ENCODE measurements at places on chromosomes 4 and X.

DNA sequence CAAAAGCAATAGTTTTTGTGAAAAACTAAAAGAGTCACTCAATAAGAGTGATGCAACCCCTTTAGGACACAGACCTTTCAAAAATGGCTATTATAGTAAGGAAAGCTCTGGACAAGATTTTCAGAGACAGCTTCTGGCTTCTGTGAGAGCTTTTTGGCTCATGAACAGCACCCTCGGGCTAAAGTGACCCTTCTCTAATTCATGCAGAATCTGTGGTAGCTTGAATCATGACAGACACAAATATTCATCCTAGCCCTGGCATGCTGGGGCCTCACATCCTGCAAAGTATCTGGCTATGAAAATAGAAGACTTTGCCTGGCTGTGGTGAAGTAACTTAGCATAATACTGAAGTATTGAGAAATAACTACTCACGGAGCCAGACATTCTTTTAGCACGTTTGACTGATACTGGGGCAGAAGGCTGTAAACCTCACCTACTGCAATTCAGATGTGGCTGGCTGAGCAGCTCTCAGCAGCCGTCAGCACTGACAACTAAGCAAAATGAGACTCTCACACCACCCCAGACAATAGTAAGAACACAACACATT is 327.3 kb downstream of the MAPK10 start:
- no peak for DNase-seq

GRCh38 chr4:184197536-184198082 is 20.1 kb downstream of the ENPP6 start:
- DNase-seq: no peak

GRCh38 chrX:41085512-41085877 is 250 bp downstream of the USP9X start:
- peak; percentile 70 for DNase-seq

DNA sequence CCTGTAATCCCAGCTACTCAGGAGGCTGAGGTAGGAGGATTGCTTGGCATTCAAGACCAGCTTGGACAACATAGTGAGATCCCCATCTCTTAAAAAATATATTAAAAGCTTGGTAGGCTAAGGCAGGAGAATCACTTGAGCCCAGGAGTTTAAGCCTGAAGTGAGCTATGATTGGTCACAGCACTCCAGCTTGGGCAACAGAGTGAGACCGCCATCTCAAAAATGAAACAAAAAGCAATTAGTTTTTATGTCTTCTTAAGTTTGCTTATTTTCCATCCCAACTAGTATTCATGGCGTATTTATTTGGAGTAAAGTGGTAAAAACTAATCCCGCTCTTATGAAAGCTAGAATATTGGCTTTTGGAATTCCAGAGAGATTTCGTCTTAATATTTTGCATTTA is 25.4 kb upstream of the PDE5A start:
- no peak for DNase-seq

DNA sequence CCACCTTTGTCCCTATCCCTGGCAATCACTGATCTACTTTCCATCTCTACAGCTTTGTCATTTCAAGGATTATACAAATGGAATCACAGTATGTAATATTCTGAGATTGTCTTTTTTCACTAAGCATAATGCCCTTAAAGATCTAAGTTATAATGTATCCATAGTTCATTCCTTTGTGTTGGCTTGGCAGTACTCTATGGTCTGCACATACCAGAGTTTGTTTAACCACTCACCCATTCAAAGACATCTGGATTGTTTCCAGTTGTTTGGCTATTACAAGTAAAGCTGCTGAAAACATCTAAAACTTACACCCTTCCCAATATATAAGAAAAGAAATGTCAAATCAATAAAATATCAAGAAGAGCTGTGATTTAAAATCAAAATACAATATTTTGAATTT is 26.0 kb upstream of the AWAT1 start:
- DNase-seq: no peak

GRCh38 chr4:165331823-165332222 is 4.4 kb downstream of the MSMO1 start:
- no peak for DNase-seq

GRCh38 chr4:104502471-104502870 is 7.8 kb upstream of the CXXC4 start:
- DNase-seq: no peak

- no peak for DNase-seq
Observed at GRCh38 chr4:122826079-122826527, 528 bp upstream of the FGF2 start.

GRCh38 chrX:96685210-96686099 is 813 bp downstream of the DIAPH2 start:
- peak; percentile 32 for DNase-seq

- peak; percentile 11 for DNase-seq
Observed at GRCh38 chr4:1597021-1597931, 86.8 kb downstream of the FAM53A start.

- no peak for DNase-seq
Observed at GRCh38 chr4:53477038-53477565, 99.7 kb downstream of the FIP1L1 start.

DNA sequence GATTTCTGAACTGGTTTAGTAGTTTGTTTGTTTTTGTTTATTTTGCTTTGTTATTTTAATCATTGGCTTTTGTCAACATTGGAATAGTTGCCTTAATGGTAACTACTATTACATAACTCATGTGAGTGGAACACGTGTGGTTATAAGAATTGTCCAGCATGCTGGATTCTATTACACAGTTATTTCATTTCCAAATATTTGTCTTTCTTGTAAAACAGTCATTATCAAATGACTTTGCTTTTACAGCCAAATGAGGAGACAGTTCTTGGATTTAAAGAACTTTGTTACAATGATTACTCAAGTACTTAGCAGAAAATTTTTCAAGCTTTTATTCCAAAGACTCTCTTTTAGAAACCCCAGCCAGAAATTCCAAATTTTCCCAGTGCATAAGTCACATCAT is 516.1 kb upstream of the MAGEB2 start:
- DNase-seq: no peak

DNA sequence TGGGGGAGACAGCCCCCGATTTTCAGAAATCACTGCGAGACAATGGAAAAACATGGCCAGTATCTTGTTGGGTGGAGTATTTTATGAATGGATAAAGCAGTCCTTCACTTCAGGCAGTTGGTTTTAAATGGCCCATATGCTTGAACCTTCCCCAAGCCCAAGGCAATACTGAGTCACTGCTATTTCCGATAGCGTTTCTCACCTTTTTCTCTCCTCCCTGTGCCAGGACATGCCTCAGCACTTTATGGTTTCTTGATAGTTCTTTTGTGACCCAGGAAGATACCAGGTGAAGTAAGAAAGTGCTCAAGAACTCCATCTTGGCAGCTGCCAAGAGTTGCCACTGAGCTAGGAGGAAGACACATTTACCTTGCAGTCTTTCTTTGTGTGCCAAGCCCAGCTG is 26.8 kb upstream of the ESX1 start:
- DNase-seq: no peak

GRCh38 chrX:115047181-115047580 is 29.8 kb upstream of the IL13RA2 start:
- DNase-seq: no peak

- no peak for DNase-seq
Observed at GRCh38 chr4:12852338-12853307, 631.5 kb downstream of the RAB28 start.

GRCh38 chr4:140057701-140058100 is 96.3 kb downstream of the MAML3 start:
- DNase-seq: no peak

DNA sequence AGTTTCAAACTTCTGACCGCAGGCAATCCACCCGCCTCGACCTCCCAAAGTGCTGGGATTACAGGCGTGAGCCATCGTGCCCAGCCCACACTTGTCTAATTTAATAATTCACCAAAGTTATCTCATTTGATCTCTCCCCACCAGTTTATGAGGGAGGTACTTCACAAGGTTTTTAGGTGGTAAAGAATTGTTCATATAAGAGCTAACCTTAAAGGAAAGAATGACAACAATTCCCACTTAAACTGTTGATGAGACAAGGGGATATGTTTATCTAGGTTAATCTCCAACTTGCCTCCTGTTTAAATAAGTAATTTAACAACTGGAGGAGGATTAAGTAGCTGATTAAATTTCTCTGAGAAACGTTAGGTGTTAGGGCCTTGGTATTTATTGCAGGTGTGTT is 117.6 kb upstream of the CBLL2 start:
- DNase-seq: no peak

GRCh38 chr4:123597586-123597985 is 201.0 kb downstream of the SPRY1 start:
- no peak for DNase-seq

DNA sequence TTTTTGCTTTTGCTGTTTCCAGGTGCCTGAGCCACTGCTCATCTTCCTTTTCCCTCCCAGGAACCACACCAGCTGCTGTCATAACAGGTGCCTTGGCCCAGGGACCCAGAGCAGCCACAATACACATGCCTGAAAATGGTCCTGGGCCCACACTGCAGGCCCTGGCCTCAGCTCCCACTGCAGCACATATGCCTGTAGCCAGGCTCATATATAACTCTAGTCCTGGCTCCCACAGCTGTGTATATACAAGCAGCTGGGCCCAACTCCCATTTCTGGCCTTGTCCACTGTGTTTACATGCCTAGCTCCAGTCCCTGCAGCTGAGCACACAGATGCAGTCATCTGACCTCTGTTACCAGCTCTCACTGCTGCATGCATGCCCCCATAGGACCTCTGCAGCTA is 930.5 kb downstream of the ADGRL3 start:
- no peak for DNase-seq

GRCh38 chr4:151760002-151760401 is 805 bp downstream of the GATB start:
- DNase-seq: no peak

DNA sequence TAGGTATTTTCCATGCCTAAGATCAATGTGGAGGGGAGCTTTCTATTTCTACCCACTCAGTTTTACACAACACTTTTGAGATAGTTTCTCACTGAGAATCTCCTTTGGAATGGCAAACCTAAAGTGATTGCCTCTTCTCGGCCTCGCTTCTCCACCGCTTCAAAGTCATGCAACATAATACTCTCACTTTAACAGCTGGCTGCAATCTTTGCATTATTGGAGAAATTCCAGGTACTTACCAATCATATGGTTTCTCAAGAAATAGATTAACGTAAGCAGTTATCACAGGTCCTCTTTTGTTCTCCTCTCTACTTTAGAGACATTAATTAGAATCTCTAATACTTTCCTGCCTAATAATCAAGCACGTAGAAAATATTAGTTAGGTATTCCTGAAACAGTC is 3.7 kb upstream of the IL13RA2 start:
- DNase-seq: no peak

- DNase-seq: peak; percentile 13
Observed at GRCh38 chrX:291411-291901, 10.3 kb downstream of the PLCXD1 start.

- no peak for DNase-seq
Observed at GRCh38 chrX:13761606-13762414, 27.3 kb downstream of the OFD1 start.

- DNase-seq: no peak
Observed at GRCh38 chr4:105637408-105638176, 70.9 kb downstream of the INTS12 start.

GRCh38 chr4:8854931-8855330 is 16.7 kb downstream of the HMX1 start:
- DNase-seq: no peak

DNA sequence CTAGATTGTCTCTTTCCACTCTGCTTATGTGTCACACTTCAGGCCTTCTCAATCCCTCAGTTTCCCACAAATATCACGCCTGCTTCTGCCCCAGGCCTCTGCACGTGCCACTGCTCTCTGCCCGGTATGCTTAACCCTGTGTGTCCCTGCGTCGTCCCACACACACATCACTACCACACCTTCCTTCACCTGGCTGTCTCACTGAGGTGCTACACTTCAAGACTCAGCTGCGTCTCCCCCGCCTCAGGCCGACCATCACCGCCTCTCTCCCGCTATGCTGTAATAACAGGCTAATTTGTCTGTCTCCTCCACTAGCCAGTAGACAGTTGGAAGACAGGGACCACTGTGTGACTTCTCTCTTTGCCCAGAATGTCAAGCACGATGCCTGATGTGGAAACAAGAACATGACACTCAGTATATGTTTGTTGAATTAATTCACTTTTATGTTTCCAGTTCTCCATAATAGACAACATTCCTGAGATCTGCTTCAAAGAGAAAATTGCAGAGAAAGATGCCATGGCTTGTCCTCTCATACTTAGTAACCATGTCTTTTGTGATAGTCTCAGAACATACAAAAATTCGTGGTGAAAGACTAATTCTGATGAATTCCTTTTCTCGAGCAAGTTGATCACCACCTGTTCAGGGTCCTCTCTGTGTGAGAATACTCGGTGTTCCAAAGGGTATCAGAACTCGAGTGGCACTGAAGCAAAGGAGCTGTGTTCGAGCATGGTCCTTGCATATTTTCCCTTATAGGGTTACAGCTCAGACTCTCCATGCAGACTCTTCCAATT is 54.2 kb downstream of the AFAP1 start:
- no peak for DNase-seq

Measured in activated CD8-positive, alpha-beta memory T cell treated with anti-CD3 and anti-CD28 coated beads, Interleukin-2, amount 50 U/mL, for 4 hours (primary cell).